ENCODE measurements at places on chromosomes 2 and 18.

GRCh38 chr2:73174941-73175662 lies 27.3 kb upstream of the NOTO start:
- no peak for DNase-seq

- DNase-seq, result no peak
Observed at GRCh38 chr18:44510390-44510789, 170.3 kb upstream of the SETBP1 start.

DNA sequence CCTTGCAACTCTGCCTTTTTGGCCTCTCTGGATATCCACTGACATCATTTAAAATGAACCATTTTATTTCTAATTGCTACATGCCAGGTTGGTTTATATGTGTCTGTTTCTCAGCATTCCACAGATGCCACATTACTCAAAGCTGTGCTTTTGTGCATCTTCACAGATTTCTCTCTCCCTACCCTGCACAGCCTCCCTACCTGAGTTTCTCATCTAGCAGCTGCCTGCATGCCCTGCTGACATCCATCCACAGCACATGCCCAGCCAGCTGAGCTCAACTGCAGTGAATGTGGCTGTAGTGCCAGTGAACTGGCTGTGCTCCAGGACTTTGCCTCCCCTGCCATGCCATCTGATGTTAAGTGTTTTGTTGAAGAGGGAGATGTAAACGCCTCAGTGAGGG lies 44.5 kb downstream of the PKP4 start:
- no peak for DNase-seq

- no peak for DNase-seq
Observed at GRCh38 chr2:57886161-57886786, 160.3 kb upstream of the VRK2 start.

GRCh38 chr18:55185391-55185790 lies 226.1 kb upstream of the CCDC68 start:
- no peak for DNase-seq

DNA sequence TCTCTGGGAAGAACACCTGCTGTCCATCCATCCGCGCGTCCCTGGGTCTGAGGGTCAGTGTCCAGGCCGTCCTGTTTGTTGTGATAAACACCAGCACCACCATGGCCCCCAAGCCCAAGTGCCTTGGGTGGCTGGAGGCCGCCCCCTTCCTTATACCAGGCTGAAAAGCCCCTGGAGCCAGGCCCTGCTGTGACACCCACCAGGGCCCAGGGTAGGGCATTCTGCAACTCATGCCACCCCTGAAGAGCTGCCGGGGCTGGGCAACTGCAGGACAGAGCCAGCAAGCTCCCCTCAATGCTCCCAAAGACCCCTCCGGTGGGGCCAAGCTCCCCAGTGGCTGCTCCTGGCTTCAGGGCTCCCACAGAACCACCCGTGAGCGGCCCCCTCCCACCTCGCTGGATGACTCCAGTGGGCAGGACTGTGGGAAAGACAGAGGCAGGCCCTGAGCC lies 31.9 kb upstream of the SNED1 start:
- DNase-seq, result no peak

GRCh38 chr2:59196491-59196890 lies 955.4 kb upstream of the FANCL start:
- DNase-seq, result no peak

DNA sequence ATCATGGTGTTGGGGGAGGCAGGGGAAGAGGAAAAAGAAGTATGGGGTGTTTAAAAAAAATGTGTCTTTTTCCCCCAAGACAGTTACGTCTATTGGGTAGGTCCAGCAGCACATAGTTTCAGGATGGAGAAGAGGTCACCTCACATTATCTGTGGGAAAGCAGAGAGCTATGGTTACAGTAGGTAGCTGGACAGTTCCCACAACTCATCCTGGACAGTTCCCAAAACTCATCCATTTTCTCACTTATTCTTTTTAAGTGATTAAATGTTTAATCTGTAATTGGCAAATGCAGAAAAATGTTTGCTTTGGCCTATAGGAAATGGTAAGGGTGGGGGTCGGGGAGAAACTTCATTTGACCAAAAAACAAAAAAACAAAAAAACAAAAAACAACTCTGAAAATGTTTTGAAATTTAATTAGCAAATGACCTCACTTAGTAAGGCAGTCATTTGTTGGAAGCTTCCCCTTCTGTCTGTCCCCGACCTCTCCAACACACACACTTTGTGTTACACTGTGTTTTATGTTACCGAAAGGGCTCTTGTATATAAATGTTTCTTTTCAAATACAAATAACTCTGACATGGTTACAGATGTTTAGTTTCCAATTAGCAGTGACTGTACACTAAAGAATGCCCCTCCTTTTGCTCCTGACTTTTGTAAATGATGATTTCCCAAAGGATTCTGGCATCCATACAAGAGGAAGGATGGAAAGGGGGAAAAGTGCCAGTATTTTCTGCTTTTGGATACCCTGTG lies 173.3 kb upstream of the ZFP36L2 start:
- no peak for DNase-seq

- no peak for DNase-seq
Observed at GRCh38 chr2:182048088-182048487, 62.4 kb downstream of the PPP1R1C start.

DNA sequence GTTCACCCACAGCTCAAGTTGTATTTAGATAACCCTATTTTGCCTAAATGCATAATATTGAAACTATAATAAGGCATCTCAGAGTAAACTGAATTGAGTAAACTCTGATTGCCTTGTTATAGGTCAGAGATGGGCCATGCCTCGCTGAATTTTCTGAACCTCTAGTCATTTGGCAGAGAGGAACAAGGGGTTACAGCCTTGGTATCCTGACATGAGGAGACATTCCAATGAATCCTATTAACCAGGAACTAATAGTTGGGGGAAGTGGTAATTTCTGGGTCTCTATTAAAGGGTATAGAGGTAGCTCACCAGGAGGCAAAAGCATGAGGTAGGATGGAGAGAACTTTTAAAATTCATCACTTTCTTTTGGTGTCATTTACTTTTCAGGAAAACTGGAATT lies 227.4 kb upstream of the CHST9 start:
- no peak for DNase-seq

GRCh38 chr2:140376686-140377085 lies 1596.5 kb upstream of the NXPH2 start:
- no peak for DNase-seq

- no peak for DNase-seq
Observed at GRCh38 chr2:181894381-181894780, 2.9 kb downstream of the ITPRID2 start.

DNA sequence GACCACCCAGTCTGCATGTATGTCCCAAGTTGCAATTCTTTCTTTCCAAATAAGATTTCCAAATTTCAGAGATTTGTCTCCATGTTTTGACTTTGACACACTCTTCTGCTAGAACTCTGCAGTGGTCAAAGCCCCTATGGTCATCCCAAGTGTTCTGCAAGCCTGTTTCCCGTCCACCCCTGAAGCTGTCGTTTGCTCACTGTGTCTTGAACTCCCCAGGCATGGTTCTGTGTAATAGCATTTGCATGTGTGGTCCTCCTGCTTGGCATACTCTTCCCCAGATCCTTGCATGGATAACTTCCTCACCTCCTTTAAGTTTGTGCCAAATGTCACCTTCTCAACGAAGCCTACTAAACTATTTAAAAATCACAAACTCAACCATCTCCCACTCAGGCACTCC lies 3.9 kb upstream of the MTLN start:
- no peak for DNase-seq

GRCh38 chr2:109375131-109375561 lies 238.6 kb downstream of the SEPTIN10 start:
- DNase-seq, result no peak

DNA sequence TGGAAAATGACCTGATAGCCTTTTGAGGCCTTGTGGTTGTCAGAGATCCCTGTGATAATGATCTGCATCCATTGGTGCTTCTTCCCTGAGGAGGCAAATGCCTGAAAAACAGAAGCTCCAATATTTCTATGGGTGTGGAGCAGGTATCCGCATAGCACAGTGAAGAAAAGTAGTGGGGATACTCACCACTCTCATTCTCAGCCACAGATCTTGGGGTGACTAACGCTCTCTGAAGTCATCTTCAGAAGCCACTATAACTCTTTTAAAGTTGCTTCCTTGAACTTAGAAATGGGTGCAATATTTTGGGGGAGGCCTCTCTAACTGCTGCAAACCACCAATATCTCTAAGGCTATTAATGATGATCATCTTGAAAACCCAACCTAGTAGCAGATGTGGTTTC lies 46.2 kb downstream of the ARHGAP15 start:
- DNase-seq, result no peak

GRCh38 chr18:25349131-25349925 lies 2.6 kb downstream of the ZNF521 start:
- DNase-seq, result no peak

DNA sequence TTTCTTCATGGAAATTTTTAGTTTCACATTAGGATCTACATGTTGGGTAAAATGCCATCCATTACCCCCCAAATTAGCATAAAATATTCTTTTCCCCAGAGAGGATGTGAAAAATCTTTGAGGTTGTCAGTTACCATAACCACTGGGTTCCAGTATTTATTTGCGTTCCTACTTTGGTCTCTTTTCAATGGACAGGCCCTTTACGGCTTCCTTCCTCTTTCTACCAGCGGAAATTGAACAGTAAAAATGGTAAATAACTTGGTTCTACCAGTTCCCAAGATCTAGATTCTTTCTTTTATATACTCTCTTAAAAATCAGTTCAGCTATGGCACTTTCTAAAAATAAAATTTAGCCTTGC lies 169.2 kb upstream of the APCDD1 start:
- no peak for DNase-seq

DNA sequence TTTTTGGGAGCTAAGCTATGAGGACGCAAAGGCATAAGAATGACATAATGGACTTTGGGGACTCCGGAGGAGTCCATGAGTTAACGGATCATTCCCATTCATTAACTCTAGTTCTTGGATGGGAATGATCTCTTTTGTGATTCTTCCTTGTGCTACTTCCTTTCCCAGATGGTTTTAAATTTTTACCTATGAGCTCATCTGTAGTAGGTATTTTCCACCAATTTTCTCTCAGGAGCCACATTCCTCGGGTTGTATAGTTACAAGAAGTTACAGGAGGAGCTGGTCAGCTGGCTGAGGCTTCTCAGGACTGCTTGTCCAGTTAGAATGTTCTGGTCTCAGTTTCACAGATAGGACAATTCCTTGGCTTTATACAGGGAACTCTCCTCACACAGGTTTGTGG lies 42.9 kb upstream of the LPIN2 start:
- DNase-seq, result no peak

DNA sequence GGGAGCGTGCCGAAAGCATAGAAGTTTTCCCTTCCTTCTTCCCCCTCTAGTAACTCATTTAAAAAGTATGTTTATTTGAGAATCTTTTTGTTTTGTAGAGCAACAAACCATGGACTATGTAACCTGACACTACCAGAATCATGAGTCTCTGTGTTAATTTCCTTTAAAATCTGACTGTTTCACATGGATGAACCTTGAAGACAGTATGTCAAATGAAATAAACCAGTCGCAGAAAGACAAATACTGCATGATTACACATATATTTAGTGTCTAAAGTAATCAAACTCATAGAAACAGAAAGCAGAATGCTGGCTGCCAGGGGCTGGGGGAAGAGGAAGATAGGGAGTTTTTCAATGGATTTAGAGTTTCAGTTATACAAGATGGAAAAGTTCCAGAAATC lies 32.3 kb downstream of the PTPN2 start:
- DNase-seq, result no peak

GRCh38 chr2:156343940-156344301 lies 11.4 kb upstream of the NR4A2 start:
- DNase-seq, result no peak

- no peak for DNase-seq
Observed at GRCh38 chr2:121903037-121903689, 147.7 kb downstream of the TSN start.

DNA sequence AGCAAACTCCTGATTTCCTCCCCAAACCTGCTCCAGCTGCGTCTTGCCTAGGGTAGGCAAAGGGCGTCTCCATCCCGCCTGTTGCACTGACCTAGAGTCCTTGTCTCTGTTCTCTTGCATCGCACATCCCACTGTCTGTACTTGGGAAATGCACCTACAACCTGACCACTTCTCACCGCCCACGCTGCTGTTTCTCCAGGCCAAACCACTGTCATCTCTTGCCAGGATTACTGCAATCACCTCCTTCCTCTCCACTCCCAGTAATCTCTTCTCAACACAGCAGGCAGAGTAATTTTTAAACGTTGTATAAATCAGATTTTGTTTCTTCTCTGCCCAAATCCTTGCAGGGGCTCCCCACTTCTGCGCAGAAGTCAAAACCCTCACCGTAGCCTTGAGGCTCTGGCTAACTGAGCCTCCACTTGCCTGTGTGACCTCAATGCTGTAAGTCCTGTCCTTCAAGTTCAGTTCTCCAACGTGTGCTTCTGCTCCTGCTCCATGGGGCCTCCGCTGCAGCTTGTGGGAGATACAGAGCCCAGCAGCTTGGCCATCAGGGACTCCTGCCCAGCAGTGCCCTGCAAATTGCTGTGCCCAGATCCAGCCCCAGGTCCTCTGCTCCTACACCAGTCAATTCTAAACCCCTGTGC lies 27.7 kb upstream of the SEMA4C start:
- no peak for DNase-seq

DNA sequence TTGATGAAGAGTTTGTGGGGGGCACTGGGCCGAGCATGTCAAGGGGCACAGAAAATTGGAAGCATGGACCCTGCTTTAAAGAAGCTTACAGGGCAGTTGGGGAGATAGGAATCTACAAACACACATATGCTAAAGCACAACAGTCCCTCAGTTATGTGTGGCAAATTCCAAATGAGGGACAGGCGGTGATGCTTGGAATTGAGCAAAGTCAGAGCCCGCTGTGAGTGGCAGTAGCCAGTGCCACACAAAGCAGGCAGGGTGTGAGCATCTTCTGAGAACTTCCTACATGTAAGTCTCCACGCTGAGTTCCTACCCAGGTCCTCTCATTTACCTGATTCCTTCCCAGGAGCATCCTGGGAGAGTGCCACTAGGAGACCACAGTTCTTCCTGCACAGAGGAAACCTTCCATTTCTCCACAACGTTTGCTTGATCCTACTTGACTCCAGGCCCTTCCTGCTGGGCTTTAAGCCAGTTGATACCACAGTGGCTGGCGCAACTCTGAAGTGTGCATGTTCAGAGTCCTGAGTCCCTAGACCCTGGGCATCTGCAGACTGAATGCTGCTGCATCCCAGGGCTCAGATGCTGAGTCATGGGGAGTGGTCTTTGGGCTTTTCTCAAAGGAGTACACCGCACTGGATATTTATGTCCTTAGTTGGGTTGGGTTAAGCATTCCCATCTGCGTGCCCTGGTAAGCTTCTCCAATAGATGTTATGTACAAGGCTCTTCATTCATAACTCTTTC lies 287.3 kb upstream of the REV1 start:
- DNase-seq, result no peak

DNA sequence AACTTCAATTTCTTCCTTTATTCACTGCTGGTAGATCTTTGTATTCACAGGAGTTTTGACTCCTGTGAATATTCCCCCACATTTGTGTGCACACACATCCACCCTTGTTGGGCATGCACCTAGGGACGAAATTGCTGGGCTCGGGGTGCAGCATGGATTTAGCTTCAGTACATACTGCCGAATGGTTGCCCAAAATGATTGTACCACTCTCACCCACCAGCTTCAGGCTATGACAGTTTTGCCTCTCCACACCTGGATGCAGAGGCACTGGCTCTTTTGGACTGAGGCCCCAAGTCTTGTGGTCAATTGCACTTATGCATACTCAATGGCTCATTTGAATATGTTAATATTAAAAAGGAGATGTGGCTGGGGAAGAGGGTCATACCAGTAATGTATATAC lies 65.1 kb upstream of the ODC1 start:
- no peak for DNase-seq

All from stimulated activated CD4-positive, alpha-beta T cell treated with anti-CD3 and anti-CD28 coated beads, TNF-alpha, amount 100 ng/mL, for 1 hour (primary cell).